ENCODE measurements at places on chromosomes 4 and X.
A peak's percentile ranks its signal among the peaks of the same experiment; 100 is the strongest.

DNA sequence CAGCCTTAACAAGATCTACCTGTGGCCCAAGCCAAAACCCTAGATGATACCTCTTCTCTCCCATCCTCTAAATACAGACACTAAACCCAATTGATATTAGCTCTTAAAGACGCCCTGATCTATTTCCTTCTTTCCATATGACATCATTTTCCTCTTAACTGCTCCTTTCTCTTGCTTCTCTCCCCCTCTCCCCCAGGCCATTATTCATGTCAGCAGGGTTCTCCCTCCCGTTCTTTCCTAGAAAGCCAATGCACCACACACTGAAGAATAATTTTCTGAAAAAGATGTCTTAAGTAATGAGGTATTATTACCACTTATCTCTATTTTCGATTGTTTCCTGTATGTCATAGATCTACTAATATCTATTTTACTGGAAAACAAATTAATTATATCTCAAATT lies 9.7 kb upstream of the ING2 start:
- peaks cover 18% of the 10 kb centered on the region for H3K36me3 ChIP-seq
- no peak overlapping the region for H3K4me3 ChIP-seq
- H3K27me3 ChIP-seq = no peaks in the 10 kb centered on the region

- H3K27ac ChIP-seq = no peak overlapping the region
- H3K36me3 ChIP-seq = peaks cover 49% of the 10 kb centered on the region
- no peak overlapping the region for H3K4me3 ChIP-seq
- no peaks in the 10 kb centered on the region for H3K27me3 ChIP-seq
Observed at GRCh38 chr4:77721073-77721472, 98.1 kb downstream of the CNOT6L start.

DNA sequence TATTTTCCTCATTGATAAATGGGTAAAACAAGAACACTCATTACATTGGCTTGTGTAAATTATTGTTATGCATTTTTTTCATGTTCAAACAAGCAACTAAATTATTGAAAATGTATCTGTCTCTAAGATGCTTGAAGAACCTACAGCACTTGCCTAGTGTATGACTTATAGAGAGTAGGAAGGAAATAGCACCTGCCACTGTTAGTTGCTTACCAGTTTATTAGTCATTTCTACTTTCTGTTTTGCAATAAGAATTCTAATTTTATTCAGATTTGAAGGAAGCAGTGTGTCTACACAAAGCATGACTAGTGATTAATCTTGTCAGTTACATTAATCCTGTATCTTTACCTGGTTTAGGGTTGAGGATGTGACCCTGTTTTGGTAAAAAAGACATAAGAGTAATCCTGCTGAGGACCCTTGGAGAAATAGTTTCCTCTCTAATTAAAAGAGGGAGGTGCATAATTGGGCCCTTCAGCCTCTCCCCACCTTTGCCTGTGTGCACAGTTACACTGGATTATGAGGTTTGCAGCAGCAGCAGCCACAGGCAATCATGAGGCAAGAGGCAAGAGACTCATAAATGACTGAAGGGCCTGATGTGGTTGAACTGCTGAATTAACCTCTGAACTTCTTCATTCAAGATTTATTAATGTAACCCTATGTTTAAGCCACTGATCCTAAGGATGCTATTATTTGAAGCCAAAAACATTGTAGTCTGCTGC lies 1202.1 kb downstream of the ADGRL3 start:
- no peaks in the 10 kb centered on the region for H3K36me3 ChIP-seq

DNA sequence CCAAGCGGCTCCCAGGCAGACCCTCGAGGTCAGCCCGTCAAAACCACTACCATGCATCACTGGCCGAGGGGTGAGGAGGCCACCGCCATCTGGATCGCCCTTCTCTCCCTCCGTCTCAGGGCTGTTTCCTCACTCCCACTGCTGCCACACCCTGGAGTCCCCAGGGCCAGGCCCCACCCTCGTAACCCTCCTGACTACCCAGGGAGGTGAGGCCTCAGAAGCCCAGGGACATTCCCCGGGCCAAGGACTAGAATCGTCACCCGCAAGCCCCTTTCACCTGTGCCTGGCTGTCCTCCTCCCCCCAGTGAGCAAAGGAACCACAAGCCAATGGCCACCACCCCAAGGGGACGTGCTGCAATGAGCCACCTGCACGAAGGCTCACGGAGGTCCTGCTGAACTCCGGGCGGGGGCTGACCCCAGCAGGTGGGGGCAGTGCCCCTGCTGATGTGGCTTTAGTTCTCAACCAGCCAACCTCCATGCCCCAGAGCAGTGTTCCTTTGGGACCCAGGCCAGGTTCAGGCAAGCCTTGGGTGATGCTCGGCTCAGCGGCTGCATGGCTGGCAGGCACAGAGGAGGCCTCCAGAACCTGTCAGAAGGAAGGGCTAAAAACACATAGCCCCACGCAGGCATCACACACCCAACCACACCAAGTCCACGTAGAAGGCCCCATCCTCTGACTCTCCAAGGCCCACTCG lies 23.8 kb downstream of the PPP2R2C start:
- H3K27ac ChIP-seq = no peak overlapping the region
- H3K36me3 ChIP-seq = no peaks in the 10 kb centered on the region
- H3K4me1 ChIP-seq = no peaks in the 10 kb centered on the region
- no peak for DNase-seq
- peaks cover 4% of the 10 kb centered on the region for H3K27me3 ChIP-seq

GRCh38 chrX:148535639-148536038 lies 35.2 kb downstream of the AFF2 start:
- peaks cover 2% of the 10 kb centered on the region for H3K4me1 ChIP-seq
- H3K4me3 ChIP-seq = no peak overlapping the region
- no peak overlapping the region for H3K27ac ChIP-seq
- no peak for DNase-seq
- H3K36me3 ChIP-seq = no peaks in the 10 kb centered on the region
- no peaks in the 10 kb centered on the region for H3K27me3 ChIP-seq

GRCh38 chr4:155491336-155492120 lies 114.8 kb upstream of the MAP9 start:
- no peaks in the 10 kb centered on the region for H3K36me3 ChIP-seq
- H3K4me1 ChIP-seq = no peaks in the 10 kb centered on the region
- peaks cover 6% of the 10 kb centered on the region for H3K27me3 ChIP-seq
- H3K27ac ChIP-seq = no peak overlapping the region
- no peak overlapping the region for H3K4me3 ChIP-seq

DNA sequence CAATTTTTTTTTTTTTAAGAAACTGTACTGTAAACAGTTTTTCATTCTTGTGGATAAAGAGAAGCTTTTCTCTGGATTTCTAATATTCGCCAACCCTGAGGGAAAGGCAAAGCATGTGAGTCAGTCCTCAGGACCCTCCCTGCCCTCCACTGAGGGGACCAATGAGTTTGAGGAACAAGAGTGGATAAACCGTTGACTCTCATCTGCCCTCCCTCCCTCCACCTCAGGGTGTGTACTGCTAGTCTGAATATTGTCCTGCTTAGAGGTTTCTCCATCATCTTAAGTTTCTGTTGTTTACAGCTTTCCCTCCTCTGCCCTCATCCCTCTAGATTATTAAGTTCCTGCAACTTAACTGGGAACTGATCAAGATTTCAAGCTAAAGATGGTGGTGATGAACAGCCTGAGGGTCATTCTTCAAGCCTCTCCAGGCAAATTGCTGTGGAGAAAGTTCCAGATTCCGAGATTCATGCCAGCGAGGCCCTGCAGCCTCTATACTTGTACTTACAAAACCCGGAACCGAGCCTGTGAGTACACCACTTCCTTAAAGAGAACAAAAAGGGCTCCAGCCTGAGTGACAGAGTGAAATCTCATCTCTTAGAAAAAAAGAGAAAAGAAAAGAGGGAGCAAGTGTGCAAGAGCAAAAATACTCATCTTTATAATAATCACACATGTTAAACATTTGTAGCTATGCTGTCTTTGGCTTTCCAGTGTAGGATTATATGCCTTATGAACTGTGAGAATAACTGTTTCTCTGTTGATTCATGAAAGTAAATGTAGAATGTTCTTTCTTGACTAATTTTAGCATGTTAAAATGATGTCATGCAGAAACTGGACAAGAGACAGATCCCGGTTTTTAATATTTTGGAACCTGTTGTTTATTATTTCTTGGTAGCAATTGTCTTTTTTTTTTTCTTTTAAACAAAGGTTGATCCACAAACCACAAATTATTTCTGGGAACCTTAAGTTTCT lies 11.9 kb downstream of the CA5B start:
- H3K27ac ChIP-seq = peak overlapping the region; percentile 92
- no peak for DNase-seq
- H3K4me1 ChIP-seq = peaks cover 69% of the 10 kb centered on the region
- peaks cover 4% of the 10 kb centered on the region for H3K36me3 ChIP-seq
- H3K4me3 ChIP-seq = peak overlapping the region; percentile 60

DNA sequence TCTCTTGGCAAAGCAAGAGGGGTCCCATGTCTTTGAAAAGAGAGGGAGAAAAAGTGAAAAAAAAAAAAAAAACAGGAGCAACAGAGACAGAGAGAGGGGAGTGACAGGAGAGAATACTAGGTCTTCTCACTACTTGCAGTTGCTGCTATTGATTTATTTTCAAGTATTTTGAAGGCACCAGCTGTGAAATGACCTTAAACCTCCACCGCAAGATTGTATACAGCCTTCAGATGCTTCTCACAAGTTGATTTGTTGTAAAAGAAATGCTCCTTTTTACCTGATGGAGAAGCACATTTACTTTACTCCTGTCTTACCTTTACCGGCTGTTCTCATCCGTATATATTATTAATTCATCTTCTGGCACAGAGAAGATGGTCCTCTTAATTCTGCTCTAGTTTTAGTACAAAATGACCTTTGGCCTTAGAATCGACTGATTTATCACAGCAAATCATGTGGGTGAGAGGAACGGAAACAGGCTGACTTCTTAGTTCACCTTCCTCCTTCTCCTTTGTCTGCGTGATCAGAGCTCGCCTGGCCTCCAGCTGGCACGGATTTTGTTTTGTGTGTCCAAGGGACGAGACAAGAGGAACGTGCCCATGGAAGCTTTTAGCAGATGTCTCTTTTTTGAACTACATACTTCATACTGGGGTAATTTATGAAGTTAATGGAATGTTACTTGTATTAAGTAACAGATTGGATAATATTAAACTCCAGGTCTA lies 82.4 kb upstream of the PACRGL start:
- no peak for DNase-seq
- H3K4me3 ChIP-seq = no peak overlapping the region
- H3K27ac ChIP-seq = no peak overlapping the region
- H3K4me1 ChIP-seq = no peaks in the 10 kb centered on the region

- no peak overlapping the region for H3K4me3 ChIP-seq
- DNase-seq = no peak
- H3K36me3 ChIP-seq = no peaks in the 10 kb centered on the region
- H3K27me3 ChIP-seq = no peaks in the 10 kb centered on the region
- no peaks in the 10 kb centered on the region for H3K4me1 ChIP-seq
Observed at GRCh38 chr4:115824630-115825029, 711.2 kb upstream of the NDST4 start.

GRCh38 chr4:46986922-46987638 lies 6.3 kb downstream of the GABRA4 start:
- H3K27ac ChIP-seq = no peak overlapping the region
- peaks cover 13% of the 10 kb centered on the region for H3K27me3 ChIP-seq
- no peaks in the 10 kb centered on the region for H3K4me1 ChIP-seq
- DNase-seq = no peak

DNA sequence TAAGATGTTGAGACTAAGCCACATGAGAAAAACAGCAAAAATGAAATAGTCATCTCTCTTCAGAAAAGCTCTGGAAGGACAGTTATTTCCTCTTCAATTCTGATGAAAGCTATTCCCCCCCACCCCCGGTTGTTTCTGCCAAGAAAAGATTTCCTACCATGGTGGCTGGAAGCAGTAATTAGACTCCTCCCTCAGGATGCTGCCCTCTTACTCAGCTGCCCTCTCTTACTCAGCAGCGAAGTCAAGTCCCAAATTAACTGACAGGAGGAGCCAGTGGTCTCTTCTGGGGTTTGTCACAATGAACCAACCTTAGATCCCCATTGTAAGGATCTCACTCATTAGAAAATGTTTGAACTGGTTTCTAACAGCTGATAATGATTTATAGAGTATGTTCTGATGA lies 38.0 kb downstream of the GPM6B start:
- peaks cover 8% of the 10 kb centered on the region for H3K4me1 ChIP-seq
- H3K27ac ChIP-seq = peak overlapping the region; percentile 27
- no peaks in the 10 kb centered on the region for H3K27me3 ChIP-seq
- no peak overlapping the region for H3K4me3 ChIP-seq
- H3K36me3 ChIP-seq = peaks cover 4% of the 10 kb centered on the region

- peak overlapping the region; percentile 21 for H3K4me3 ChIP-seq
- no peaks in the 10 kb centered on the region for H3K36me3 ChIP-seq
- H3K27me3 ChIP-seq = peaks cover 9% of the 10 kb centered on the region
- H3K27ac ChIP-seq = peak overlapping the region; percentile 62
Observed at GRCh38 chr4:153204728-153205648, 745 bp downstream of the TRIM2 start.

DNA sequence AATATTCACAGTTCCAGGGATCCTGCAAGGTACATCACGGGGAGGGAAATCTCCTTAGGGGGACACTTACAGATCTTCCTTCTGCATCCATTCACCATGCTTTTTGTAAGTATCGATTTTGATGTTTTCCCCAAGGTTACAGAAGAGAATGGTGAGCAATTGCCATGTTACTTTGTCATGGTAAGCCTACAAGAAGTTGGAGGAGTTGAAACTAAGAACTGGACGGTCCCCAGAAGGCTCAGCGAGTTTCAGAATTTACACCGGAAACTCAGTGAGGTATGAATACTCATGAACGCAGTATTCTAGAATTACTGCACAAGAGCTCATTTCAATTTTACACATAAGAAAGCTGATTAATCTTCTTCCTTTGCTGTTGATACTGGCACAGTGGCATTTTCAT lies 53.9 kb downstream of the LRP2BP start:
- DNase-seq = no peak
- H3K4me3 ChIP-seq = no peak overlapping the region
- peak overlapping the region; percentile 59 for H3K27ac ChIP-seq
- peaks cover 44% of the 10 kb centered on the region for H3K36me3 ChIP-seq

DNA sequence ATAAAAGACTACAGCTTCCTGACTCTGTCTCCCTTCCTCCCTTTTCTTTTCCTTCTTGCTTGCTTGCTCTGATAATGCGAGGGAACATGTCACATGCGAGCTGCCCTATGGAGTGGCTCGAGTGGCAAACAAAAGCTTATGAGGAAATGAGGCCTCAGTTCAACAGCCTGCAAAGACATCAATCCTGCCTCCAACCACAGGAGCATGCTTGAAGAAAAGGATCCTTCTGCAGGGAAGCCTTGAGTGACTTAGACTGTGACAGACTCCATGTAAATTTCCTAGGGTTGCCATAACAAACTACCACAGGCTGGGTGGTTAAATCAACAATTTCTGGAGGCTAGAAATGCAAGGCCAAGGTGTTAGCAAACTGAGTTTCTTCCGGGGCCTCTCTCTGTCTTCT lies 152.5 kb downstream of the NR3C2 start:
- peaks cover 54% of the 10 kb centered on the region for H3K4me1 ChIP-seq
- H3K27me3 ChIP-seq = no peaks in the 10 kb centered on the region
- H3K4me3 ChIP-seq = no peak overlapping the region
- no peak overlapping the region for H3K27ac ChIP-seq
- no peaks in the 10 kb centered on the region for H3K36me3 ChIP-seq

GRCh38 chrX:53723381-53723780 lies 36.9 kb upstream of the HUWE1 start:
- no peaks in the 10 kb centered on the region for H3K27me3 ChIP-seq
- no peak for DNase-seq
- no peak overlapping the region for H3K27ac ChIP-seq
- peaks cover 34% of the 10 kb centered on the region for H3K4me1 ChIP-seq

Measured in activated naive CD8-positive, alpha-beta T cell treated with anti-CD3 and anti-CD28 coated beads, Interleukin-2, amount 50 U/mL, for 24 hours (primary cell).